ENCODE measurements at places on chromosomes 2 and 18.

- no peak for DNase-seq
Measured at GRCh38 chr18:59768409-59768808, 71.2 kb upstream of the CCBE1 start.

GRCh38 chr18:49656073-49656692, 94.3 kb downstream of the LIPG start:
- peak; percentile 35 for DNase-seq

DNA sequence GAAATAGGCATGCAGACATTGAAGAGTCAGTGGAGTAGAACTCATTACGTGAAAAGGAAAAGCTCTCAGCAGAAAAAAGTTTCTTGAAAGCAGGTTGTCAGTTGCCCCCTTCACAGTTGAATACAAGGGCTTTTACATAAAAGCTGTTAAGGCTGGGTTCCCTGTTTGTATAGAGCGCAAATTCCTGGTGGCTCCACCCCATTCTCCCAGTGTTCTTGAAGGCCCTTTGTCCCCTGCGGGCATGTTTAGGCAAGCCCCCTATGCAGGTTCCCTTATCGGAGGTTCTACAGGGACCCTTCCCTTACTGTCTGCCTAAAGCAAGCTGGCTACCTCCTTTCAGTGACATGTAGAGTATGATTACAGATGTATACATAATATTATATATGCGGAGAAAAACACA, 497.2 kb upstream of the SYT4 start:
- no peak for DNase-seq

DNA sequence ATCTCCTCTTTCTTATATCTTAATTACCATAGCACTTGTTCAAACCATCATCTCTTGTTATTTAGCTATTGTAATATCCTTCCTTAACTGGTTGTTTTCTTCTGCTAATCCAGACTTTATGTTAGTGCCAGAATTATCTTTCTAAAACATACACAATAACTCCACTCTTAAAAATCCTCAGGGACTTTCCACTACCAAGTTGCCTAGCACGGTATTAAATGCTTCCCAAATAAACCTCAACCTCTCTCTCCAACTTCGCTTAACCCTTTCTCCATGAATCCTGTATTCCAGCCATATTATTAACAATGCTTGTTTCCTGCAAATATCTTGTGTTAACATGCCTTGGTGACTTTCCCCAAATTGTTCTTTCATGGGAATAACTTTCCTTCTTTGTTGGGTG, 84.5 kb downstream of the FAM228A start:
- no peak for DNase-seq
